ENCODE measurements at places on chromosomes 13 and 19.

DNA sequence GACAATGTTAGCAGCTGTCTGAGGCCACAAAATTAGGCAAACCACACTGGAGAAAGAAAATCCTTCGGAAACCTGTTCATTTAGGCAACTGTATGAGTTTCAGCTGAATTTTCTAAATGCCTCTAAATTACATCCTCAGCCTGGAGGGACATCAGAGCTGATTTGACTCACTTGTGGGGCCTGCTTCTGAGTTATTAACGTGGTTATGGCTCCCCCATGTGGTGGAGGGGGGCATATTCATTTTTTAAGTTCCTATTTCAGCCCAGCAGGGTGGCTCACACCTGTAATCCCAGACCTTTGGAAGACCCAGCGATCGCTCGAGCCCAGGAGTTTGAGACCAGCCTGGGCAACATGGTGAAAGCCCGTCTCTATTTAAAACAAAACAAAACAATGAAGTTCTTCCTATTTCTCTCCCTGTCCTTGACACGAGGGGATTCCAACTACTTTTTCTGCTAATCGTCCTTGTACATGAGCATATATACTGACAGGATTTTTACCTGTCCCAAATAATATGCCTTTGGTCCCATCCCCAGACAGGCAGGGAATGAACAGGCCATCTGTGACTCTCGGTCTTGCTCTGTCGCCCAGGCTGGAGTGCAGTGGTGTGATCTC, 31.5 kb upstream of the HIF3A start:
- DNase-seq = peak; percentile 74

DNA sequence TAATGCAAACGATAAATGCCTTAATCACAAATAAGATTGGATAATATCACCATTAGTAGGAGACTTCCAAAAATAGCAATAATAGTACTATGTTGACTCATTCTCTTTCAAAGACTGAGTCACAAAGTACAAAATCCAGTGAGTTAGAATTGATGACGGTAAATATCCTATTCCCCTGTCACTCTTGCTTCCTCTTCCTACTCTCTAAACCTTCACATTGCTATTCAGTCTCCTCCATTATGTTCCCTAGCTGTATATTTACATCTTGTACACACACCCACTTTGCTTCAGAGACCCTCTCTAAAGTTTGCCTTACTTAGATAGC, 26.3 kb upstream of the INTS6 start:
- no peak for DNase-seq

DNA sequence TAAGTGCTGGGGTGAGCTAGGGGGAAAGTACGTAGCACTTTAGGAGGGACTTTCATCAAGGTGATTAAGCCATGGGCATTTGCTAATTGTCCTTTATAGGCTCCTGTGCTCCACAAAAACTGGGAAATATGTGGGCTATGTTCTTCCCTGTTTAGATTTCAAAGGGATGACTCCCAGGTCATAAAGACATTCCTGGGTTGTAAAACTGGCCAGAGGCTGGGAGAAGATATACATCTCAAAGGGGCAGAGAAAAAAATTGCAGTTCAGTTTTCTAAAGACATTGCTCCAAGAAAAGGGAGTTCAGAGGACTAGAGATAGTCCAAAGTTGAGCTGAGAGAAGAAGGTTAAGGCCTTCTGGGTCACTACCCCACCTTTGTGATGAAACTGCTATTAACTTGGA, 204.8 kb downstream of the MYO16 start:
- no peak for DNase-seq

DNA sequence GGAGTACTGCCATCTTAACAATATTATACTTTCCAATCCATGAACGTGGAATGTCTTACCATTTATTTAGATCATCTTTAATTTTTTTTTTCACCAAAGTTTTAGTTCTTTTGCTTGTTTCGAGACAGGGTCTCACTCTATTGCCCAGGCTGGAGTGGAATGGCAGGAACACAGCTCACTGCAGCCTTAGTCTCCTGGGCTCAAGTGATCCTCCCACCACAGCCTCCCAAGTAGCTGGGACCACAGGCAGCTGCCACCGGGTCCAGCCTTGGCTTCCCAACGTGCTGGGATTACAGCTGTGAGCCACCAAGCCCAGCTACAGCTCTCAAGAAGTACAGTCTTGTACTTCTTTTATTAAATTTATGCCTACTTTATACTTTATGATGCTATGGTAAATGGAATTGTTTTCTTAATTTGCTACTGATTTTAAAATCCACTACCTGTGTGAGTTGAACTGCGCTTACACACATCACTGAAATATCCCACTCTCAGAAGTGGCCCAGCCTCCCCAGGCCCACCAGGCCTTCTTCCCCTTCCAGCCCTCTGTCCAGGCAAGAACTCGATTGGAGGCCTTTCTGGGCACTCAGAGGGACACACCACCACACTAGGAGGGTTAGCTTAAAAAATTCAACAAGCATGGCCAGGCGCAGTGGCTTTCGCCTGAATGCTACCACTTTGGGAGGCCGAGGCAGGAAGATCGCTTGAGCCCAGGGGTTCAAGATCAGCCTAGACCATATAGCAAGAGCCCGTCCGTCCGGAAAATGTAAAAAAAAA, 1.0 kb upstream of the PGLS start:
- no peak for DNase-seq

- no peak for DNase-seq
Observed at GRCh38 chr13:103883164-103883563, 816.9 kb upstream of the SLC10A2 start.

DNA sequence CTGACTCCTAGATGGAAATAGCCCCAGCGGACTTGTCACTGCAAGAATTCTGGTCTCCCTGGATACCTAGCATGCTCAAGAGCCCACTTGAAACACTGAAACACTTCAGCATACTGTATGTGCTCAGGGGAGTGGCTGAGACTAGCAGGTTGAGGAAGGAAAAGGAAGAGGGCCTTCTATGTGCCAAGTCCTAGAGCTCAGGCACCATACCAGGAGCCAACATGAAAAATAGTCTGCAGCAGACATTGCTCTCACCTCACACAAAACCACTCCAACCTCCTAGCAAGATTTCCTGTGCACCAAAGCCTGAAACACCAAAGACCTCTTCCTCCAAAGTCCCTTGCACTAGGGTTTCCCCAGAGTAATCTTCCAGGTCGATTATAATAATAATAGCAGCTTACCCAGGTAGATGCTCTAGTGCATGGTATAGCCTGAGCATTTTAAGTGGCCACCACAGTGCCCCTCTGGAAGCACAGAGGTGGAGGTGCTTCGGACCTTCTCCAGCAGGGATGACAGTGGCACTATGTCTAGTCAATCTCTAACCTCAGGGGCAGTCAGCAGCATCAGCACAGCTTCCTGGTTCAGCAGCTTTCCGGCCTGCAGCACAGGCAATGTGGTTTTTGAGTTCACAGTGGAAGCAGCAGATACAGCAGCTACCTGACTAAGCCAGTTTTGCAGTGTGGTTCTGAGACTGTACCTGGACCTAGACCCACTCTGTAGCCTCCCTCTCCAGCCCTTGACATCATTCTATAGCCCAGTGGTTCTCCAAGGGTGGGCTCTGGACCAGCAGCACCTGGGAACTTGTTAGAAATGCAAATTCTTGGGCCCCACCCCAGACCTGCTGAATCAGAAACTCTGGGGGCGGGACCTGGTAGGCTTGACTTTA, 45.6 kb upstream of the UBE2L5 start:
- peak; percentile 56 for DNase-seq

- no peak for DNase-seq
Observed at GRCh38 chr13:87554045-87554444, 117.1 kb upstream of the SLITRK5 start.

DNA sequence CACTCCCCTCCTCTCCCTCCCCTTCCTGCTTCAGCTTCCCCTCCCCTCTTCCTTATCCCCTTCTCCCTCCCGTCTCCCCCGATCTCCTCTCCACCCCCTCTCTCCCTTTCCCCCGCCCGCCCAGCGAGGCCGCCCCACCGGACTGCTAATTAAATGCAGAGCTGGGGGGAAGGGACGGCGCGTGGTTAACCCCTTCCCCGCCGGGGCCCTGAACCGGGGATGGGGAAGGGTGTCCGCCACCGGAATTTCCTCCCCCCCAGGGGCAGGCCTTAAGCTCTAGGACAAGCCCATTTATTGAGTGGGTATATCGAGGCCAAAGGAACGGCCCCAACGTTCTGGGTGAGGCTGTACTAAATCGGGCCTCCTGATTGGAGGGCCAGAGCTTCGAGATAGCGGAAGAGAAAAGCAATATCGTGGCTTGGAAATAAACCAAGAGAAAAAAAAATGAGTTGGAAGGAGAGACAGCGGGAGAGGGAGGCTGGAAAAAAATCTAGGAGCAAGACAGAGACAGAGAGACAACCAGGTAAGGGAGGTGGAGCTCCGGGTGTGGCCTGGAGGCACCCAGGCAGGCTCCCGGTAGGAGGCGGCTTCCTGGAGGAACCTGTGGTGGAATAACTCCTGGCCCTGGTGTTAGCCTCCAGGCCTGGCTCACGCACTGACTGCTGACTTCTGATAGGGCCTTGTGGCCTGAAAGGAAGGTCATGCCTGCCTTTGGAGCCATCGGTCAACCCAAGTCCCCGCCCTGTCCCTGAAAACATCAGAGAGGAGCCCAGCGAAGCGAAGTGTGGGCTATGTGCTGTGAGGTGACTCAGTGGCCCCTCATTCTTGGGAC, 11.6 kb upstream of the JUND start:
- DNase-seq = no peak

GRCh38 chr19:35153701-35154524, 622 bp upstream of the FXYD5 start:
- peak; percentile 77 for DNase-seq

DNA sequence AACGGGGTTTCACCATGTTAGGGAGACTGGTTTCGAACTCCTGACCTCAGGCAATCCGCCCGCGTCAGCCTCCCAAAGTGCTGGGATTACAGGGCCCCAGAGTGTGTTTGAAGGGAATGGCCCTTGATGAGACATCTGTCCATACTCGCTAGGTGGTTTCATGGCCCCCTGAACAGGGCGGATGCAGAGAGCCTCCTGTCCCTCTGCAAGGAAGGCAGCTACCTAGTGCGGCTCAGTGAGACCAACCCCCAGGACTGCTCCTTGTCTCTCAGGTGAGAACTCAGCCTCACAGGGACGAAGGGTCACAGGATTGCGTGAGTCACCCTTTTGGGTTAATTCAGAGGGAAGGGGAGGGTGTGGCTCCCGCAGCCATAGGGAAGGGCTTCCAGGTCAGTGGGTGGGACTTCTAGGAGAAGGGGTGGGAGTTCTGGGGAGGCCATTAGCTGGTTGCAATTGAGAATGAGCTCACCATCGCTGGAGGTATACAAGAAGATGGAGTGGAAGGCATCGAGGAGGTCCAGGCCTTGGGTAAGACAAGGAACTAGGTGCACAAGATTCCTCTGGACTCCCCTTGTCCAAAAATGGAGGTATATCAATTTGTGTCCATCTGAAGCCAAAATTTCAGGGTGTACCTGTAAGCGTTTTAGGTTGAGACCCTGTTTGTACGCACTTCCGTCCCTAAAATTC, 9.2 kb downstream of the SHD start:
- DNase-seq = no peak

DNA sequence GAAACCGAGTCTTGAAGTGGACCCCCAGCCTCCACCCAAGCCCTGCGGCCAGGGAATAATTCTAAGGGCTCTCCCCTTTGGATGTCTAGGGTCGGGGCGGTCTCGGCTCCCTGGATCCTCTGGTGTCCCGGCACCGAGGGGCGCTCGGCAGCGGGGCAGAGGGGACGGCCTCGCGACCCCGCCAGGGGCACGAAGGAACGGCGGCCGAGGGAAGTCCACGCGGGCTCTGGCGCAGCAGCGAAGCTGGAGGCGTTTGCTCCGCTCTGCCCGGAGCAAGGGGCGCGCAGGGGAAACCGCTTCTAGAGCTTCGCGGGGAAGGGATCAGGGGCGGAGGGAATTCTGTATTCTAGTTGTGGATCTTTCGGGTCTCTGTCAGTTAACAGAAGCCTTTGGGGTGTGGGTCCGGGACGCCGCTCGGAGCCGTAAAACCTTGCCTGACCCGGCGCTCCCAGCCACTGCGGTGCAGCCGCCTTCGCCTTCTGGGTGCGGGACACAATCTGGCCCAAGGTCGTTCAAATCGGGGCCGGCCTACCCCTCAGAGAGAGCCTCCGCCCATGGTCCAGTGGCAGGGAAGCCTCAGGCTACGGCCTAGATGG, 118.2 kb downstream of the KCNRG start:
- no peak for DNase-seq

DNA sequence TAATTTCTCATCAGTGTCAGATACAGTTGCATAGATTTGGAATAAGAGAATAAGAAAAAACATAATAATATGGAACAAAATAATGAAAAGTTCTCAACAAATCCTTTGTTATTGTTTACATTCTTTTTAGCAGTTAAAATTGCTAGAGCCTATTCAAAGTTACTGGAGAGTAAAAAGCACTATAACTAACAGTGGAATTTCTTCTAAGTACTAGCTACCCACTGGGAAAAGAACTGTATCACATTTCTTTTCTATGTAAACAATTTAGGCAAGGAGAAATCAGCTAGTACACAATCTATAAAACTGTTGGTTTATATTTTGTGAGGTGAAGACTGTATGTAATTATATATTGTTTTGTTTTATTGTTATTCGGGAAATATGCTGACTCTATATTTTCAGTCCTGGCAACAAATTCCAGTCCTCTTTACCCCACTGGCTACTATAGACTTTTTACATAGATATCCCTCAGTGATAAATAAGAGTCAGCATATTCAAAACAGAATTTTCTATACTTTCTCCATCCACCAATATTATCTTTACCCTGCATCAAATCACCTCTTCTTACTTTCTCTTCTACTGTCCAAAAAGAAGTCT, 222.0 kb downstream of the PCDH9 start:
- DNase-seq = no peak

GRCh38 chr19:3193256-3194105, 7.8 kb downstream of the NCLN start:
- DNase-seq = no peak

Measured in activated CD4-positive, alpha-beta T cell treated with anti-CD3 and anti-CD28 coated beads for 4 hours (primary cell).